ENCODE measurements at places on chromosomes 2 and 18.

DNA sequence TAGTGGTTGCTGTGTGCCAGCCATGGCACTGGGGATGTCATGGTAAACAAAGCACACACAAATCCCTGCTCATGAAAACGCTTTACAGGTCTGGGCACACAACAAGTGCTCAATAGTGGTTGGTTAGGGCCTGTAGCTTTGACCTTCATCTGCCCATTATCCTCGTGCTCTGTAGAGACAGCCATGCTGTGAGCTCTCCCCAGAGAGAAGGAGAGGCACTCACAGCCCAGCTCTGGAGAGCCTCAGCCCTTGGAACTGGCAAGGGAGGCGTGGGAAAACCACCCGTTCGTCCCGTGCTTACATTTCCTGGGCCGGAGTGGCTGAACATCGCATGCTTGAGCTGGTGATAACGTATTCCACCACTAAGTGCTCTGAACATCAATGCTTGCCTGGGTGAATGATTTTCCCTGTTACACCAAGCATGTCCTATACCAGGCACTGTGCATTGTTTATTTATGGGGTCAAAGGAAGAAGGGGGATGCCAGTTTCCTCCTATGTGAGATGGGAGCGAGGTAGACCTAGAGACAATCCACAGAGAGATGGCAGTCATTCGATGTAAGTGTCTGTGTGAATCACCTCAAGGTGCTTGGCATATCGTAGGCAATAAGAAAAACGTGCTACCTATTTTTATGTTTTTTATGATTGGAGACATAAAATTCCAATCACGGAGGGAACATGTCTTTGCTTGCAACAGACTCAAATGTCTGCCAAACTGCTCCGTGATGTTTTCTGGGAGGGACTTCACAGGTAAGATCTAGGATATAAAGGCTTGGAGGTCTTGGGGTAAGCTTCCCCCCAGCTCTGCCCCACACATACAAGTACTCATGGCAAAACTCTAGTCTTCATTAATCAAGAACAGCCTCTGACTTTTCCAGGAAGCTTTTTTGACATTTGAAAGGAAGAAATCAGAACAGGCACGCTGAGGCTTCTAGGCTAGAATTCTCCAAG, 75.5 kb downstream of the DDX1 start:
- no peak for DNase-seq

DNA sequence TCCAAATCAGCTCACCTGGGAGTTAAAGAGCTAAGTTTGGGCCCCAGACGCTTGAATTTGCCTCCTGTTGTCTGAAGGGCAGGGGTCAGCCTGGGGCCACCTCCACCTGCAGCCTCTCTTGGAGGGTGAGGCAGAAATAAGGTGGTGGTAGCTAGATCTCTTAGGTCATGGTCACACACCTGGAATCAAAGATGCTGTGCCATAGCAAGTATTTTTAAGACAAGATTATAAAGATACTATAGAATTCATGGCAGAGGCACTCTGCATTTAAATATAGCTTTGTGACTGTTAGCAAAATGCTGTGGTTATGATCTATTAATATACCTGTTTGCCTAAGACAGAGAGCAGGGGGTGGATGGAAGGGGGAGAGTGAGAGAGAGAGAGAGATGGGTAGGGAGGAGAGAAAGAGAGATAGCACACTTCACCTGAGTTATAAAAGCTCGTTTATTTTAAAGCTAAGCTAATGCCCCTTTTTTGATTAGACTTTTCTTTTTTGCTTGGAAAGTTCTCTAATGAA, 242.7 kb downstream of the TMEM182 start:
- no peak for DNase-seq

GRCh38 chr18:8708670-8709069, 3.3 kb downstream of the MTCL1 start:
- no peak for DNase-seq

DNA sequence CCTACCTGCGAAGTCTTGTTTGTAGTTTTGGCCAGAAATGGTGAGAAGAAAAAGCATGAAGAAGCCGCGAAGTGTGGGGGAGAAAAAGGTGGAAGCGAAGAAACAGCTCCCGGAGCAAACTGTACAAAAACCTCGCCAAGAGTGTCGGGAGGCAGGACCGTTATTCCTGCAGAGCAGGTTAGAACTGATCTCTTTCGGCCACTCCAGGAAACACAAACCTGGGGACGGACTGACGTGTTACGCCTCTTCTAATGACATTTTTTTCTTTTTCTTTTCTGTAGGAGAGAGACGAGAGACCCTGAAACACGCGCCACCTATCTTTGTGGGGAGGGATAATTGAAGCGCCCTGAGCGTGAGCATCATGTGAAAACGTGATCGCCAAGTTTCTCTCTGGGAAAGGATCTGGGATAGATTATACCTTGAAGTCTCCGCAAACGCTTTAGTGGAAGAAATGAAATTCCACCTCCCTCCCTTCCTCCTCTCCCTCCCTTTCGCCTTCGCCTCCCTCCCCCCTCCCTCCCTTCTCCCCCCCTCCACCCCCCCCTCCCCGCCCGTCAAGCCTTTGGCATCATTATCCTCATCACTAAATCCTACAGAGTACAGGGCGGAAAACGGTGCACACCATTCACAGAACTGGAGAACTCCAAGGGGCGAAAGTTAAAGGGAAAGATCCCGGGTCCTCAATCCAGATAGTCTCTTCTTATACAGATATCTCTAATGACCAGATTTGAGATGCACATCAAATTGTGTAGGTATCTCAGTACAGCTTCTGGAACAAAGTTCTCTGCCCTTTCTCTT, at the start of gene ZEB2:
ZEB2 (minus strand) TSS at position 186 of the 798 bp plus-strand sequence. CDS start 2,769 bp downstream, outside the sequence.
- DNase-seq, result peak; percentile 84

GRCh38 chr2:26618611-26619010, 22.6 kb downstream of the CIB4 start:
- DNase-seq, result no peak

DNA sequence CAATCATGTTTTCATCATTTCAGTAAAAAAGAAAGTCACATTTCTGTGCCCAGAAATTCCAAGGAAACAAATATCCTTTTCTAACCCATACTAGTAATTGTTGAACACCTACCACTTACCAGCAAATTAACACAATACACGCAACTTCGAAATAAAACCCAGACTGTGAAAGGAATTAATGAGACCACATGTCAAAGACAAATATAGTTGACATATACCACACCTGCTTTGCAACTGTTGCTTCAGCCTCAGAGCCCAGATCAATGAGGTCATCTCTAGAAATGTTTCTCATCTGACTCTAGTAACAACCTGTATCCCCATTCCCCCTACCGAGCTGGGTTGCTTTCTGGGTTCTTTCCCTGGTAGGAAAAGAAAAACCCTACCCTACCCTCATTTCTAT, 52.6 kb downstream of the TRIP12 start:
- no peak for DNase-seq

DNA sequence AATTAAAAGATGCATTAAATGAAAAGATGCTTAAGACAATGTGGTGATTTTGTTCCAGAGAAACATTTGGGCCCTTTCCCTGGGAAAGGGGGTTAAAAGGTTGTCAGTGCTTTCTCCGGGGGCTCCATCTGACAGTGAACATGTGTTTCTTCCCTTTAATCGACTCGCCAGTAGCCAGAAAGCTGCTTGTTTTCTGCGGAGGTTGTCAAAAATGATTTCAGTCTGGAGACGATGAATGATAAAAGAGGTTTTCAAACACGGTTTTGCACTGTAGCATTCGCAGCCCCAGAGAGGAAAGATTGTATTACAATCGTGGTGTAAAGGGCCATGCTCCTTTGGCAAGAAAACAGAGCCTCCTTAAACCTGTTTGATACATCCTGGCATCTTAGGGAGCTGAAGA, 111.5 kb upstream of the MEIS1 start:
- DNase-seq, result no peak

DNA sequence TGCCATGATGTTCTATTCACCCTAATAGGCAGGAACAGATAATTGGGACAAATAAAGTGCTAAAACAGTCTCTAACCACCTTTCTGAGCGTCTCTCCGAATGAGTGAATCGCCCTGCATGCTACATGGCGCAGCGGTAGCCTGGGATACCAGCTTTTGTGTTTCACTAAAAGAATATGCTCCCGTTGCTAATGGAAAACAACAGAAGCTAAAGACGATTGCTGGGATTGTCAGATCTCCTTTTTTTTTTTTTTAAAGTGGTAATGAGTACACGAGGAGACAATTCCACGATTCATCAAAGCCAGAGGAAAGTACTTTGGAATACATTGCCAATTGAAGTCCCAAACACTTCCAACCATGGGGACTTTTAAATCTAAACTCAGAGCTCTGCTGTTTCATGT, 1815.3 kb upstream of the CELF4 start:
- no peak for DNase-seq

DNA sequence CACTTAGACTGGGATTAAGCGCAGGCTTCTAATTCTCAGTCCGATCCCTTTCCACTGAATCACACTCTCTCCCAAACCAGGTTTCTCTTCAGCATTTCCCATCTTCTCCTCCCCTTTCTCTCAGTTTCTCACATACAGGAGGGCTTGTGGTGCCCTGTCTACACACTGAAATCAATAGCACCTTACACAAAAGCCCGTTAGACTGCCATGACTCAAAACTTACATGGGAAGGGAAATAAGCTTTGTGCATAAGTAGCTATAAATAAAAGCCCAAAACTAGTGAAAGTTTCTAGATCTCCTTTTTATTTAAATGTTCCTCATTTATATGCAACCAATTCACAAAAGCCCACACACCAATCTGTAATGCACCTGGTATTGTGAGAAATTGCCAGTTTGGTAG, 318.4 kb downstream of the TXNL1 start:
- DNase-seq, result no peak

- DNase-seq, result no peak
These were observed 125.4 kb upstream of the FOSL2 start for GRCh38 chr2:28267282-28267681.

DNA sequence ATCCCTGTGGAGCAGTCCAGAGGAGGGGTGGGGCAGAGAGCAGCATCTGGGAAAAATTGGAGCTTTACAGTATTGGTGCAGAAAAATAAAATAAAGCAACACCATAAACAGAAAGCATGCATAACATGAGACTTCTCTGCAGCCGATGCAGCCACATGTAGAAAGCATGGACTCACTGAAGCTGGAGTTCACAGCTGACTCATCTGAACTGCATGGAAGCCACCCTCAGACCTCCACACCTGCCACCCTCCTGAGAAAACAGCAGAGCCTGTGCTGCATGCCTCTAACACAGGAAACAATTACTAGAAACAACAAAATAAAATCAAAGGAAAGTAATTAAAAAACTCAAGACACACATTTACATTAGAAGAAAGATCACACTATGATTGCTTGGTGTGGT, 169.4 kb upstream of the ALKAL2 start:
- DNase-seq, result no peak

DNA sequence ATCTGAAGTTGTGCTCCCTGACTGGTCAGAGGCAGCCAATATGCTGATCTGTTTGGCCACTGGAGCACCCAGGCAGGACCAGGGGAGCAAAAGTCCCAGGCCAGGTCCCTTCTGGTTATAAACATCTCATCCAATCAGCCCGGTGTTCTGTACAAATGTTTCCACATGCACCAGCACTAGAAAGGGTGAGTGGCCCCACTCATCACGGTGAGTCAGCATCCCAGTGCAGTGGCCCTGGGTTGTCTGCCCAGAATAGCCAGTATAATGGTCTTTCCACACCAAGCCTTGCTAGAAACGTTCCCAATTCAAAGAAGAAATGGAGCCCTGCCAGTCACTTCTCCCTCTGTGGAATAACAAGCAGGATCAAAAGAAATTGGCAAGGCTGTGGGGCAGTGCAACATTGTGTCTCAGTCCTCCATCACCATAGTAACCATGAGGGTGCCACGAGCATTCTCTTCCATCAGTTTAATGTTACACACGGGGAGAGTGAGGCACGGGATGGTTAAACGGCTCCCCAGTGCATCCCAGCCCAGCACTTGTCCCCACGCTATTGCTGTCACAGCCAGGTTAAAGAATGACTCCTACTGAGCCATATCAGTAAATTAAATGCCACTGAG, 174.9 kb downstream of the SEPTIN10 start:
- peak; percentile 33 for DNase-seq

DNA sequence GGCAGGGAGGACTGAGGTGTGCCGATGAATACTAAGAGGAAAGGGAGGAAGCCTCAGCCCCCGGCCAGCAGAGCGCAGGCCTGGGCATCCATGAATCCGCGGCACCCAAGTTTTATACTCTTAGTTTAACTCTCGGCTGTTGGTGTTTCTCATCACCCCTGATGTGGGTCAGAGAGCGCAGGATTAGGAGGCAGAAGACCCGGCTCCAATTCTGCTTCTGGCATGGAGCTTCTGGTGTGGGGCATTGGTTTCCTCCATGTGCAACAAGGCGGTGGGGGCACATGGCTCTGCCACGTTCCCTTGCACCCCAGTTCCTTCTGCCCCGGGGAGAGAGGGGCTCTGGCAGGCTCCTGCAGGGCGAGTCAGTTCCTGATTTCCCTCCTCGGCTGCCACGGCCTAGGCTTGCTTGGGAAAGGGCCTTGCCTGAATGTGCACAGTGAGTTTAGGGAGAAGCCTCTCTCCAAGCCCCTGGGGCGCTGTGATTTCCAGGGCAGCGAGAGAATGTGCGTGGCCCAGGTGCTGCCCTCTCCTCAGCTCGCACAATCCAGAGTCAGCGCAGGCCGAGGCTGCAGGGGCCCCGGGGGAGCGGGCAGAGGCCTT, 36.2 kb upstream of the DNMT3A start:
- no peak for DNase-seq

- no peak for DNase-seq
These were observed 27.1 kb downstream of the CAMKMT start for GRCh38 chr2:44388877-44389276.

- DNase-seq, result no peak
These were observed 38.1 kb downstream of the ZNF236 start for GRCh38 chr18:76860411-76860810.

Measured in suppressor macrophage treated with lipopolysaccharide for 4 hours (primary cell).